ENCODE measurements at places on chromosomes 16 and 17.

DNA sequence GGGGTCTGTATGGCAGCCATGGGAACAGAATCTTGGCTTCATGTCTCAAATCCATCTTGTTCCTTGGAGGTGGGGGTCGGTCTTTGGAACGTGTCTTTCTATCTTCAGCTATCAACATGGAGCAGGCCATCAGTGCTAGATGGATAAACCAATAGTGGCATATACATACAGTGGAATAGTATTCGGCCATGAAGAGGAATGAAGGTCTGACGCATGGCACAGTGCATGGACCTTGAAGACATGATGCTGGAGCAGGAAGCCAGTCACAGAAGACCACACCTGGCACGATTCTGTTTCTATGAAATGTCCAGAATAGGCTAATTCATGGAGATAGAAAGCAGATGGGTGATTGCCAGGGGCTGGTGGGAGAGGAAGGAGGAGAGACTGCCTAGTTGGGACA, 7.8 kb downstream of the KCNG4 start:
- DNase-seq: no peak

GRCh38 chr16:81891736-81892364, 112.8 kb downstream of the PLCG2 start:
- DNase-seq: no peak

GRCh38 chr17:45052052-45052772, 780 bp upstream of the DCAKD start:
- no peak for DNase-seq

GRCh38 chr17:42431758-42432161, 8.7 kb upstream of the CAVIN1 start:
- DNase-seq: no peak

DNA sequence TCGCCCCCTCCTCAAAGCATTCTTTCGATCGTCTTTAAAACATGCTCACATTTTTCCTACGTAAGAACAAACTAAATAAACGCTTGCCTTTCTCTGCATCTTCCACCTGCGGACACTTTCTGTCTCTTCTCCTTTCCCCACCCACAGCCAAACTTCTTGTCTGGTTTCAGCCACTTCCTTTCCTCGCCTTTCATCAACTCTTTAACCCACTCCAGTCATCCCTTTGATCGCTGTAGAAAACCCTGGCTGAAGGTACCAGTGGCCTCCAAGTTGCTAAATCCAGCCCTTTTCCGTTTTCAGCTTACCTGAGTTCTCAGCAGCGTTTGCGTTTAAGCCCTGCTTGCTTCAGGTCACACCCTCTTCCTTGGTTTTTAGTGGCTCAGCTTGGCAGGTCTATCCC, 483 bp downstream of the RPA1 start:
- DNase-seq: no peak

DNA sequence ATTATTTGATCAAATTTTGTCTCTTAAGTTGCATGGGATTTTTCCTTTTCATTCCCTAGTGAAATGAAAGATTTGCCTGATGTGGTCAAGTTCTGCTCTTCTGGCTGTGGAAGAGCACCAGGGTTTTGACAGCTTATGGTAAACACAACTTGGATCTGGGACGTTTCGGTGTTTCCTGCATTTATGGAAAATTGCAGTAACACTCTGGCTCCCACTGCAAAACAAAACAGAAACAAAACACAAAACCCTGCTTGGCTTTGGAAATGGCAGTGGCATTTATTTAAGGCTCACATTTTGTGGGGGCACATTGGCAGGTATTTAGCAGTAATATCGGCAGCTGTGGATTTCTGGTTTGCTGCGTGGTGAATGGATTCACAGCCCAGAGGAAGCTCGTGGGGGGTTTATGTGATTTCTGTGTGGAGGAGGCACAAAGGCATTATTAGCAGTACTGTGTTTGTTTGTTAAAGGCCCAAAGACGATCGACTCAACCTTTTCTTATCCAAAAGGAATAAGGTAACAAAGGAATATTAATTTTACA, 377.8 kb downstream of the SNX29 start:
- DNase-seq: no peak

- no peak for DNase-seq
Observed at GRCh38 chr17:6780886-6781285, 4.9 kb downstream of the FBXO39 start.

- no peak for DNase-seq
Observed at GRCh38 chr16:31696968-31697743, 169.5 kb downstream of the AHSP start.

DNA sequence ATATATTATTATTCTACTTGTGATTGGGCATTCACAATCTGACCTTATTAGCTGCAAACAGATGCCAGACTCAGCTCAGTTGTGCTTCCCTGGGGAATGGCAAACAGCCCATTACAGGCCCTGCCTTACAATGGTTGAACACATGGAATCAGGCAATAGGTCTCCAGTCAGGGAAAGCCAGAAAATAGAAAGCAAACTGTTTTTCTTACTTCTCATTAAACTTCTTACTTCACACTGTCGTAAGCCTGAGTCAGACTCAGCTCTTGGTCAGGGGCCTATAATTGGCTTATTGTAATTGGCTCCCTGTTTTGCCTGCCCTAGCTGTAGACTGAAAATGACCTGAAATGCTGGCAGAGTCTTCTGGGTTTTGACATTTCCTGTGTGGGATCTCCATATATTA, 77.0 kb upstream of the CA10 start:
- DNase-seq: peak; percentile 51

DNA sequence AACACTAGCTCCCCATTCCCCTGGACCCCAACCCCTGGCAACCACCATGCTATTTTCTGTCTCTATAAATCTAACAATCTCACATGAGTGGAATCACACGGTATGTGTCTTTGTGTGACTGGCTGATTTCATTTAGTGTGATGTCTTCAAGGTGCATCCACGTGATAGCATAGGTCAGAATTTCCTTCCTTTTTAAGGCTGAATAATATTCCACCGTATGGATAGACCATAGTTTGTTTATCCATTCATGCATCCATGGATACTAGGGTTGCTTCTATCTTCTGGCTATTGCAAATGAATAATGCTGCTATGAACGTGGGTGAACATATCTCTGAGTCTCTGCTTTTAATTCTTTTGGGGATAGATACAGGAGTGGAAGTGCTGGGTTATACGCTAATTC, 43.9 kb downstream of the TMEM235 start:
- DNase-seq: no peak

DNA sequence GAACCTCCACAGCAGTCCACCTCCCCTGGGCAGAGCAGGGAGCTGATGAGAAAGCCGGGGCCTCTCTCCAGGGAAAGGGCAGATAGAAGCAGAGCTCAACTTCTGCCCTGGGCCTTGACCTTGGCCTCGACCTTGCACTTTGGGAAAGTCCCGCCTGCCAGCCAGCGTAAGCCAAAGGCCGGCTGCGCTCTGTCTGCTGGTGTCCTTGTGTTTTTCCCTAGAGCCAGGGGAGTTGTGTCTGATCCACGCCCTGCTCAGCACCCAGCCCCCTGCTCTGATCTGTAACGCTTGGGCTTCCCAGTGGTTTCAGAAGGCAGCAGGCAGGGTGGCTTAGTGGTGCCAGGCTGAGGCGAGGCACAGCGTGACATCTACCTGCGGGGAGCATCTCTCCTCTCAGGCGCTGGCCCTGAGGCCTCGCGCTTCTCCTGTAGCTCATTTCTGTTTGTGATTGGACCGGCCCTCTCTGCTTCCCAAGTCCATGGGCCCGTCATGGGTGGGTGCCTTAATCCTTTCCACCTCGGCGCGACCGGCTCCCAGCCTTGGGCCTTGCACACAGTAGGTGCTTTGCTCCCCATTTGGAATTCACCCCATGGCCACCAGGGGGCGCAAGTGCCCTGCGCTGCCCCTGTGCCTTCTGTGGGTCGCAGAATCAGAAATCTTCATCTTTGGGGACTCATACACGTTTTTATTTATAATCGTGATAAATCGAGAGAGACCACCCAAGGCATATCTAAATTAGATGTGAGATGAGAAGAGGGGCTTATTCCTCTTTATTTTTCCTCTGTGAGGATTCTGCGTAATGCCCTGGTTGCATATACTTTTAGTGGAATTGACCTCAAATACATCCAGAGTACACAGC, 24.2 kb downstream of the SGSH start:
- peak; percentile 61 for DNase-seq

DNA sequence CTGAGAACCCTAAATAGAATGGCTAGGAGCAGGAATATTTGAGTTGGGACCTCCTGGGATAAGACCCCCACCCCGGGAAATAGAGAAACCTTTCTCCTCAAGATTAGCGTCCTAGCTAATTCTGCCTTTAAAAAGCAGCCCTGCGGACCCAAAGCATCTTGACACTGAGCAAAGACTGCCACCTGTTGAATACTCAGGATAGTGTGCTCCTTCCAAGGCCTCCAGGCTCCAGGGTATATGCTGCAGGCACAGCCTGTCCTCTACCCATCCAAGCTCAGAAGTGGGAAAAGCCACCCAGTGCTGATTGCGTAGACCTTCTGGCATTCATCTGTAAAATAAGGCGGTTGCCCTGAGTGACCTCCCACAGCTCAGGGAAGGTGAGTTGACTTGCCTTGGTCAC, 456.2 kb upstream of the DYNLRB2 start:
- peak; percentile 47 for DNase-seq

DNA sequence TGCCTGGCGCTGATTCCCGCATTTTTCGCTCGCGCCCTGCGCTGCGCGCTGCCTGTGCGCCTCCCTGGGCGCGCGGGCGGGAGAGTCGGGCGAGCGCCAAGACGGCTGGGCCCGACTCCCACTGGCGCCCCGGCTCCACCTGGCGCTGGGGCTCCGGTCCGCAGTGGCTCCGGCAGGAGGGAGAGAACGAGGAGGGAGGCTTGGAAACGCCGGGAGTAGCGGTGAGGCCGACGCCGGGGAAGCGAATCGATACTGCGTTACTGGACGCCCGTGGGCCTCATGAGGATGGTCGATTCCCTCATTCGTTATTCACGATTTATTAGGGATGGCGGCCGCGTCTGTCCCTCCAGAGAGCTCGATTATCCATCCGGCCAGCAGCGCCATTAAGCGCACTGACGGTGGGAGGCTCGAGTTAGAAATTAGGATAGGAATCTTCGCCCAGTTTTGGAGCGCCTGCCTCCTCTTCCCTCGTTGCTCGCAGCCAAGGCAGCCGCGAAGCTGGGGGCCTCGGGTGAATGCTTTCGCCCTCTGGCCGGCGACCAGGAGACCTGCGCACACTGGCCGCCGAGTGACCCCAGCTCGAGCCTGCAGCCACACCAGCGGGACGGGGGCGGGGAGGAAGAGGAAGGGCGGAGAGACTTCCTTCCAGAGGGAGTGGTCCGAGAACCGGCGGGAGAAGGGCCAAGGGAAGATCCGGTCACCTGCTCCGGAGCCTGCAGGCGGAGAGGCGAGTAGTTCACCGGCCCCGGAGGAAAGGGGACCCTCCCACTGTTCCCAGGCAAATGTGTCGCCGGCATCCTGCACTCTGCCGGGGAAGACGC, 1.3 kb upstream of the PCGF2 start:
- peak; percentile 90 for DNase-seq

DNA sequence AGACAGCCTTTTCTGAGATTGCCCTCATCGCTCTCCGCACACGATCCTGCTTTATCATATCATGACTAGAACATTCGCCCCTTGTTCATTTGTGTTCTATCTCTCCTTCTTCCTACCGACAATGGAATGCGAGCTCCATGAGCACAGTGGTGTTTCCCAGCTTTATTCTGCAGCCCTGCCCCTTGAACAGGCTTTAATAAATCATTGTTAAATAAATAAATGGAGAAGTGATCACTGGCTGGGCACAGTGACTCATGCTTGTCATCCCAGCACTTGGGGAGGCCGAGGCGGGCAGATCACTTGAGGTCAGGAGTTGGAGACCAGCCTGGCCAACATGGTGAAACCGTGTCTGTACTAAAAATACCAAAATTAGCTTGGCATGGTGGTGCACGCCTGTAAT, 1063.3 kb upstream of the EEF2KMT start:
- no peak for DNase-seq

DNA sequence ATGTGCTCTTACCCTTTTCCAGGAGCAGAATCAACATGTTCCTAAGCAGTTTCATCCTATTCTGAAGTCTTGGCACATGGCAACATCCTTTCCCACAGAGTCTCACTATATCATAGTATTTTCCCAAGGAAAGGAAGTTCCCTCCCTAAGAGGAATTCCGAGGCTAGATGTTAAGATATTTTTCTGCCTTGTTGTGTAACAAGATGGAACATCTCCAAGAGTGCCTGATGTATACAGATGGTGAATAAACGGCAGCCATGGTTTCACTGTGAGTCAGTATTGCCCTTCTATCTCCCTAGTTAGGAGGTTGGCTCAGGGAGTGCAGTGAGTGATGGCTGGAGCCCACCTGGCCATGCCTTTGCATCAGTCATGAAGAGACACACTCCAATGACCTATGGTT, 48.2 kb downstream of the SPACA3 start:
- DNase-seq: no peak

DNA sequence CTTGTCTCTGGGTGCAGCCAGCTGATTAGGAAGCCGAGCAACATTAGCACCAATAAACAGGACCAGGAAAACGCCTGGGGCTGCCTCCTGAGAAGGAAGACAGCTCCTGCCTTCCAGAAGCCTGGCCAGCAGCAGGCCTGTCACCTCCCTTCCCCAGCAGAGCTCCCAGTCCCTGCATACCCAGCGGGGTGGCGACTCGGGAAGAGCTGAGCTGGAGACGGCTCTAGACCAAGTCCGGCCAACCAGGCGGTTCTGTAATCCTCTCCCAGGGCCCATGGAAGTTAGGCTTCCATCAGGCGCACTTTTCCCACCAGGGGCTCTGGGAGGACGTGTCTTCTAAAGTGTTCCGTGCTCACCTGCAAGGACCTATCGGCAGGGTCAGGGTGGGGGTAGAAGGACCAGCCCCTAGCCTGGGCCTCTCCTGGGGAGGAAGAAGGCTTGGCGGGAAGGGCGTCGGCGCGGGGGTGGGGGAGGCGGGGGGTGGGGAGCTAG, 12.0 kb upstream of the CLUH start:
- DNase-seq: no peak

GRCh38 chr17:46044286-46044928, 45.4 kb downstream of the STH start:
- peak; percentile 84 for DNase-seq

DNA sequence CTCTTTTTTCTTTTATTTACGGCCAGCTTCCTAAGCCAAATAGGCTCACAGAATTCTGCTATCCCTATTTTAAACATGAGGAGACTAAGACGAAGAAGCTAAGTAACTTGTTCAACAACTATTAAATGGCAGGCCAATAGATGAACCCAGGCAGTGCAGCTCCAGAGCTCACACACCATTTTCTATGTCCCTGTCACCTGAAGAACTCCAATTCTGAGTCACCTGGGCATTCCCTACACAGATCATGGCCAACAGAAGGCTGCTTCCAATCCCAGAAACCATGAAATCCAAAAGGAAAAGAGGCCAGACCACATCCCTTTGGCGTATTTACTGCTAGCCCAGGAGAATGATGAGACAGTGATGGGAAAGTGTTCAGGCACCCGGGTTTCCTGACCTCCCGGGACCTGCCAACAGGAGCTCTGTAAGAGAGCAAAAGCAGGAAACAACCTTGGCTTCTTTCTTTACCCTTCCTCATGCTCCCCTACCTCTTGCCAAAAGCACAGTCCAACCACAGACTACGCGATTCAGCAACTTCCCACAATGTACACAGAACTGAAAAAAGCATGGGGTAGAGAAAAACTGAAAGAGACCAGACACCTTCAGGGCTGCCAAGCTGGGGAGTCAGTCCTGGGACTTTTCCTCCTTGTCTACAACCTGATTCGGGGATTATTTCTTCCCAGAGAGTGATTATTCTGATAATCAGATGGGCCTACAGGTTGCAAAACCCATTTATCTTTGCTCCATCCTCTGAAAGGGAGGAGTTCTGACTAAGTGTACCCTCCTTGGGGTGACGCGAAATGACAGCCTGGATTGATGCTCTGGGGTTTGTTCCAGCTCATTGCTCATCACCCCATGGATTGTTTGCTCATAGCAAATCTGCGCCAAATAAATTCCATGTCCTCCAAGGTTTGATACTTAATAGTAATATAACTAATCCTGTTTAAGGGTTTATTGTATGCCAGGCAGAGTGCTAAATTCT, 47.8 kb upstream of the HAS3 start:
- DNase-seq: peak; percentile 79
